Naive thymus-derived CD8-positive, alpha-beta T cell (primary cell): ENCODE measurements at places on chromosomes 7 and 10.

GRCh38 chr7:41005374-41005901 is 697.5 kb downstream of the INHBA start:
- DNase-seq, result no peak

GRCh38 chr10:132257271-132257670 is 50.5 kb downstream of the STK32C start:
- DNase-seq, result no peak

- no peak for DNase-seq
Measured at GRCh38 chr7:24378871-24379616, 95.1 kb downstream of the NPY start.

DNA sequence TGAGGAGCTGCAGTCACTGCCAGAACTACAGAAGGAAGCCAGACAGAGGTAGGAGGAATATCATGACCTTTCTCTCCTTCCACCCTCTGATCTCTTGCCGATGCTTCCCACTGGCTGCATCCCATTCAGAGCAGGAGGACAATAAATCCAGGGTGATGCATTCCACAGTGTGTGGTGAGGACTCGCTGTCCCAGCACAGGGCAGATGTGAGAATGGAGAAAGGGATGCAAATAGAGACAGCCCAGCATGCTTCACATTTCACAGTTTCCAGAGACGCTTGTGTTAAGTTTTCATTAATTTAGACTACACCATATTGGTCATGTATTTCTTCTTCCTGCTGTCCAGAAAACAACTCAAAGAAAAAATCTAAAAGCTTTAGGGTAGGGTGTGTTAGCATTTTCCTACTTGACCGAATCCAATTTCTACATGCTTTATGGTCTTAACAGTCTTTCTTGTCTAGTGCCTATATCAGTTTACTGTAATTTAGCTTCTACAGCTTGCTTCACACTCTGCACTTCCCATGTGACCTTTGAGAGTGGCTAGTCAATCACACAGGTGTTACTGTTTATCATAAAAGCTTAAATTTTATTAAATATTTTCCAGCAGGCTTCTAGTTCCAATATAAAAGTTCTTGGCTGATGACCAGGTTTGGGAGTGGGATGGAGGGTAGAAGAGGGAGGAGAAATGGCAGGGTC is 155.6 kb downstream of the RAPGEF5 start:
- no peak for DNase-seq

- no peak for DNase-seq
Measured at GRCh38 chr10:96967847-96968246, 135.7 kb downstream of the LCOR start.

GRCh38 chr7:70217571-70217970 is 619.3 kb downstream of the AUTS2 start:
- DNase-seq, result no peak

- DNase-seq, result no peak
Measured at GRCh38 chr7:87202705-87203104, 16.8 kb downstream of the TMEM243 start.

- DNase-seq, result no peak
Measured at GRCh38 chr7:142808461-142808801, 37.7 kb downstream of the PRSS2 start.

GRCh38 chr7:94423863-94424735 is 29.4 kb downstream of the COL1A2 start:
- DNase-seq, result no peak

DNA sequence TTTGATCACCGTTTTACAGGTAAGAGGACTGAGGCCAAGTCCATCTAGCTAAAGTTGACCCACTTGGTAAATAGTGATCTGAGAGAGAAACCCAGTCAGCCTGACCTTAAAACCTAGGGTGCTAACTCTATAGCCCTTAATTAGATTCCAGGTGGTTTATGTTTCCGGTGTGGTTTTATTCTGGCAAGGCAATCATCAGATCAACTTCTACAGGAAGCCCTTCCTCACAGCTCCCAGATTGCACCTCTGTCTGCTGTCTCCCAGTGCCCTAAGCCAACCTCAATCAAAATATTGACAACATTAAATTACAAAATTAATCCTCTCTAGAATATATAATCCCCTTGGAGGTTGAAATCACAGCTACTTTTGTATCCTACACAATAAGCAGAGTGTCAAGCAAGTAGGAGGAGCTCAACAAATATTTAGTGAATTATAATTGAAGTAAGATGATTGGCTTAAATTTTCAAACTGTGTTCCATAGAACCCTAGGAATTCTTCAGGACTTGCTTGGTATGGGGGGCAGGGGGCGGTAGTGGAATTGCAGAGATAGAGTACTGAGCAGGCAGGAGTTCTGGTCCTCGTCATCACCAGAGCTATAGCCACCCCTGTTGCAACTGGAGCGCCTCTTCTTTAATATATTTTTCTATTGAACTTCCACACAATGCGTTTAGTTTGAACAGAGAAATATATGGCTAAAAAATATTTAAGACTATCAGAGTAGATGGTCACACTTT is 692.8 kb upstream of the LRRN3 start:
- DNase-seq, result no peak

DNA sequence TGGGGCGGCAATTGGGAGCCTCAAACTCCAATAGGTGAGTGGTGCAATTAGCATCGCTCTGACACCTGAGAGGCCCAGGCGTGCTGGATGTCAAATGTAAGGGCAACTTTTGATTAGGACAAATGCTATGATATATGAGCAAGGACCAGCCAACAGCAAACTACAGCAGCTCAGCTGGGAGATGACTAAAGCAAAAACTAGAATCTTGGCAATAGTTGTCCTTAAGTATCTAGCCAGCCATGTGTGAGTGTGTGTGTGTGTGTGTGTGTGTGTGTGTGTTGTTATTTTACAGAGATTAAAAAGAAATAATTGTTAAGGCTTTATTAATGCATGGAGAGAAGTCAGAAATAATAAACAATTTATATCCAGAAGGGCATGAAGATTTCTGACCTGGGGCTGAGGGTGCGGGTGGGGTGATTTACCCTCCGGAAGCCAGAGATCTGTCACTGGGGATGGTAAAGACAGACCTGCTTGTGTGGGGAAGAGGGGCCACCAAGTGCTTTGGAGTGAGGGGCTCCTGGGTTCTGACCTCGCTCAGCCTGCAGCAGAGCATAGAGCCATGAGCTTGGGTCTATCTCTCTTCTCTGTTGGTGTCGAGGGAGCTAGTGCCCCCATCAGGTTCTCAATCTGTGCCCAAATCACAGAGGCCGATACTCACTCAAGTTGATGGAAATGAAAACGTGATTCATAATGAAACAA is 77.3 kb downstream of the EMX2 start:
- no peak for DNase-seq

DNA sequence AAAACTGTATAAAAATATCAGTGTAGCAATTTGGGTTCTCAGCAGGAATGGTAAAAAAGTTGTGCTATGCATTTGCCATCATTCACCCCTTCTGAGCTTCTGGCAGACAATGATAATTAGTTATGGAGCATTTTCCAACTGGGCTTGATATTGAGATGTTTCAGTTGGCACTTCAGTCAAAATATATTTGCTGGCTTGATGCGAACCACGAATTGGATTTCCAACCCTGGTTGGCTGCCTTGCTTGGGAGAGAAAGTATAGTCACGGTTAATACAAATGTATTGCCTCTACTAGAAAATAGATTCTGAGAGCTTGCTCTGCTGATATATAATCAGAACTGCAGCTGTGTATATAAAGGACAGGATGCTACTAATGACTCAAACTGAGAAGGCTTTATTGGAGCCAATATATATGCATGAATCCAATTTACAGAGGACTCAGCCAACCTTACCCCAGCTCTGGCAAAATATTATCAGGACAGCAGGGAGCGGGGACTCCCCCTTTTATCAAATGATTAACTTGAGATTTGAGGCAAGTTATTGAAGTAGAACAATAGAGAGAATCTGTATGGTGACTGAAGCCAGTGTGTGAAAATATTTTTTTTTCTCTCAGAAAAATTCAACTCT is 219.8 kb upstream of the SMIM30 start:
- DNase-seq, result no peak

GRCh38 chr10:109456566-109457301 is 466.6 kb downstream of the XPNPEP1 start:
- no peak for DNase-seq

DNA sequence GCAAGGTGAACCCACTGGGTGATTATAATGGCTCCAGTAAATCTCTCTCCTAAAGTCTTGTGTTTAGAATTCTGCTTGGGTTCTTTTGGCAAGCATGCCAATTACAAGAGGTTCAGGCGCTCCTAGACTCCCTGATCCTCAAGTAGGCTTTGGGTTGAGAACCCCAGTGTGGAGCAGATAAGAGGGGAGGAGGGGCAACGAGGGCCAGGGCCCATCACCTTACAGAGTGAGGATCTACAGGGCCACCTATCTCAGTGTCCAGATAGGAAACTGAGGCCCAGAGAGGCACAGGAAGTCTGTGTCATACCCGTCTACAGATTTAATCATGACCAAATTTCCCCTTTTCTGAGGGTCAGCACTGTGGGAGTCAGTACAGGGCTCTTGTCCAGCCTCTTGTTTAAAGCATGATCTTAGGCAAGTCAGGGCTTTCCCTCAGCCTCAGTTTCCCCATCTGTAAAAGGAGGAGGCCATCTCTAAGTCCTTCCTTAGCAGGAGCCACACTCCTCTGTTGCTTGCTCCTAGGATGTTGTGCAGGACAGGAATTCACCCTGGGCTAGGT is 4.4 kb downstream of the TACR2 start:
- DNase-seq, result no peak

DNA sequence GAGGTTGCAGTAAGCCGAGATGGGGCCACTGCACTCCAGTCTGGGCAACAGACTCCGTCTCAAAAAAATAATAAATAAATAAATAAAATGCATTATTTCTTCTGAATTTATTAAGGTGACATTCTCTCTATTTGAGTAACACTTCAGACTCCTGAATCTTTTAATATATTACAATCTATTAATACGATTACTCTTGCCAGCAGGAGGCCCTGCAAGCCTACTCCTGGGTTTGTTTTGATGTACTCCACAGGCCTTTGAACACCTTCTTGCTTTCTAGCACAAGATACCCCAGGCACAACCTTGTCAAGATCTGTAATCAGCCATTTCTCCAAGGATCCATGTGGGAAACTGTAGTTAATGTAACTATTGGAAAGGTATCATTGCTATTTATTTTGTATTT is 63.5 kb downstream of the COBL start:
- DNase-seq, result no peak

- DNase-seq, result no peak
Measured at GRCh38 chr7:20482071-20482470, 133.4 kb upstream of the ABCB5 start.

- no peak for DNase-seq
Measured at GRCh38 chr10:74187237-74187636, 36.2 kb downstream of the ADK start.

- DNase-seq, result no peak
Measured at GRCh38 chr10:133060466-133060865, 27.3 kb upstream of the ADGRA1 start.

GRCh38 chr10:106044503-106044902 is 1120.0 kb downstream of the SORCS1 start:
- DNase-seq, result no peak

GRCh38 chr10:100912605-100913469 is at the start of gene SLF2:
SLF2 (plus strand) TSS chr10:100912963; CDS start chr10:100913111, 148 bp downstream.
- peak; percentile 90 for DNase-seq

DNA sequence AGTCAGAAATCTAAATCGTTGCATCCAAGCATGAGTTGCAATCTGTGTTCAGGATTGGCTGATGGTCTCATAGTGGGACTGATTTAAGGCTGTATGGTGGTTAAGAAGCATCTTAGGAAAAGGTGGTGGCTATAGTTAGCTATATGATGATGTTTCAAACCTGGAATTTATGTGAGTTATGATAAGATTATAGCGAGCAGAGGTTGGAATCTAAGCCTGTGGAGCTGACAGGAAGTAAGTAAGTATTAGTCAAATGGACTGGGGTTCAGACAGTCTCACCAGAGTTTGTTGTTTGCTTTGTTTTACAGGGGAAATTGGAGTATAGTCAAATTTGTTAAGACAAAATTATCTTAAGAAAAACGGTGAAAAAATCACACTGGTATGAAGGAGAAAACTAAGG is 56.7 kb downstream of the ANKRD7 start:
- no peak for DNase-seq

GRCh38 chr10:119189811-119190282 is 11.2 kb upstream of the PRDX3 start:
- DNase-seq, result no peak

- DNase-seq, result no peak
Measured at GRCh38 chr7:16071246-16071857, 350.0 kb downstream of the CRPPA start.

DNA sequence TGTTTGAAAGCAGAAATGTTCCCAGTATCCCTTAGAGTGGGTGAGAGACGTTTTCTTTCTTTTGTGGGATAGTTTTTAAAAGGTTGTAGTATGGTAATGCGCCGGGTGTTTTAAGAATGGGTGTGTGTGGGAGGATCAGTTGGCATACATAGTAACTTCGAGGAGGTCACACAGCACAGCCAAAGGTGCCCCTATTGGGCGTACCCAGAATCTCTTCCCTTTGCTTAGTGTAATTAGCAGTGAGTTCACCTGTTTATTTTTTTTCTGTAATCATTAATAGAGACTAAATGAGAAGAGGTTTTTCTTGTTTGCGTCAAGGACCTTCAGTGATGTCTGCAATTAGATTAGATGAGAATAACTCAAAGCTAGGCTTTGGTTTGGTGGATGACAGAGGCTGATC is 1.5 kb downstream of the PLEKHA8 start:
- DNase-seq, result peak; percentile 15

GRCh38 chr7:122595885-122596284 is 103.0 kb downstream of the RNF133 start:
- DNase-seq, result no peak

DNA sequence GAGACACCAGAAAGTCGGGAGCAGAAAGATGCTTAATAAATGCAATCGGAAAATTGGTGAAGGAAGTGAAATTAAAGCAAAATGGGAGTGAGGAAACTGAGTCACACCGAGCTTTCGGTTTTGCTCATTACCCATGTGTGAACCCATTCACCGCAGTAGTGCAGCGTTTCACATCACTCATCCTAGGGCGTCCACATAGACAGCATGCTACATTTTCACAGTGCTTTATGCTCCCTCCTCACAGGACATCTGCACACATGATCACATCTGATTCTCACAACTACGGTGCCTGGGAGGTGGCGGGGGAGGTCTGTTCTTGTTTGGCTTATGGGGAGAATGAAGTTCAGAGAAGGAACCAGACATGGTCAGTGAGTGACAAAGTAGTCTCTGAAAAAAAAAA is 36.6 kb upstream of the ATP6V0A4 start:
- DNase-seq, result no peak

DNA sequence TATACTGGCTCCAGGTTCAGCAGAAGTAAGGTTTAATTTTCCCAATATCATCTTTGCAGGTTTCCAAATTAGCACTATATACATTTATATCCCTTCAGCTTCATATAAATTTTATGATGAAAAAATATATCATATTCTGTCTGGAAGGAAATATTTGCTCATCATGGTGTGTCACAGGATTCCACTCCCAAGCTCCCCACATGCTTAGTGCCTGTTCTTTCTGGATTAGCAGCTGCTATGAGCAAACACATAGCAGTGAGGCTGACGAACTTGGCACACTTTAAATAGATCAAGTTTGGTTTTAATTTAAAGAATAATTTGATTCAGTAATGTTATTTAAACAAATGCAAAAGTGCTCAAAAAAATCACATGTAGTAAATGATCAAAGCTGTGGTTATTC is 251.9 kb downstream of the AGMO start:
- DNase-seq, result no peak
